ENCODE measurements at places on chromosomes 11 and 22.

- DNase-seq: no peak
Measured at GRCh38 chr22:20549232-20549841, 41.9 kb downstream of the MED15 start.

DNA sequence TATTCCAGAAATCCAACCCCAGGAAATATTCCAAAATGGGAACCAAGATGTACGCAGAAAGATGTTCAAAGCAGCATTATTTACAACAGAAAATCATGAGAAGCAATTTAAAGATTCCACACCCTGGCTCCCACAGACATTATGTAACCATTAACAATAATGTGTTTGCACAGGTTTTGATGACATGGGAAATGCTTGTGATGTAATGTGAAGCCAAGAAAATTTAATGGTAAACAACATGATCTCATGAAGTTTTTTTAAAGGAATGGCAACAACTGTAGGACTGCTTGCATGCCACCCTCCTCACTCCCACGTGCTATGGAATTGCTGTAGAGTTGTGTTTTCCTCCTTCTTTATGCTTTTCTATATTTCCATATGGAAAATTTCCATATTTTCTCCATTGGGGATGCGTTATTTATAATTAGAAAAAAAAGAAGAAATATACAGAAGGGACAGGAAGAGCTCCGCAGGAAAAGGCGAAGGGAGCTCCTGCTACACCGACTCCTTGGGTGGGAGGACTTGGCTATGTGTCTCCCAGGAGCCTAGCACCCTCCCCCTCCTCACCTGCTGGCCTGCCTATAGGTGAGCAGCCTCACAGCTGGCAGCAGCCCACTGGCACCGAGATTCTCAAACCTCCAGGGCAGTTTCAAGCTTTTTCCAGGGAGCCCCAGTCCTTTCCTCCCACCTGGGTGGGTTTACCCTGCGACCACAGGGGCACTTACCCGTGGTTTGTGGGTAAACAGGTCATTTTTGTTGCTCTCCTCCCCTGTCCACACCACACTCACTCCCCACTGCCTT, 20.9 kb downstream of the LRFN4 start:
- no peak for DNase-seq

DNA sequence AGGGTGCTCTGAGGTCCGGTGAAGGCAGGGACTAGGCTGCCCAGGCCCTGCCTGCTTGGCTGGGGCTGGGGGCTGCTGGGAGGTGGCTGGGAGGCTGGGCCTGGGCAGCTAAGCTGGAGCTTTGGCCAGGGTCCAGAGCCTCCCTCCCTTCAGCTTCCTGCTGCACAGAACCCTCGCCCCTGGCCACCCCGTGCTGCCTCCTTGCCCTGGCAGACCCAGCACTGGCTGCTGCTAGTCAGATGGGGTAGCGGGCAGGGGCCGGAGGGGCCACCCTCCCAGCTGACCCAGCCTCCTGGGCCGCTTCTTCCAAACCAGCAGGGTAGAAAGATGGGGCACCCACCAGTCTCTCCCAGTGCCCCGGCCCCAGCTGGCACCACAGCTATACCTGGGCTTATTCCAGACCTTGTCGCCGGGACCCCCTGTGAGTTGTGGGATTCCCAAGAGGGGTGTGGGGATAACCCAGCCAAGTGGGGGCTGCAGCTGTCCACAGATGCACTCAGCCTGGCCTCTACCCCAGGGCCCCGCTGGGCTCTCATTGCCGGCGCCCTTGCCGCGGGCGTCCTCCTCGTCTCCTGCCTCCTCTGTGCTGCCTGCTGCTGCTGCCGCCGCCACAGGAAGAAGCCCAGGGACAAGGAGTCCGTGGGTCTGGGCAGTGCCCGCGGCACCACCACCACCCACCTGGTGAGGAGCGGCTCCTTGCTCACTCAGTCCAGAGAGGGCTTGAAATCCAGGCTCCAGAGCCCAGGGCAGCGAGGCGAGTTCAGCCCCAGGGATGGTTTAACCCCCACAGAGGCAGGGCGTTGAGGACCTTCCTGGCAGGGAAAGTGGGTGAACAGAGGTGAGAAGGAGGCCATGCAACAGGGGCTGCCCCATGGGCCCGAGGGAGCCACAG, at the start of gene SYT8:
TSS of gene SYT8 (plus strand) at position 212 of the 892 bp plus-strand sequence. CDS start at position 328, 116 bp downstream.
- no peak for DNase-seq

DNA sequence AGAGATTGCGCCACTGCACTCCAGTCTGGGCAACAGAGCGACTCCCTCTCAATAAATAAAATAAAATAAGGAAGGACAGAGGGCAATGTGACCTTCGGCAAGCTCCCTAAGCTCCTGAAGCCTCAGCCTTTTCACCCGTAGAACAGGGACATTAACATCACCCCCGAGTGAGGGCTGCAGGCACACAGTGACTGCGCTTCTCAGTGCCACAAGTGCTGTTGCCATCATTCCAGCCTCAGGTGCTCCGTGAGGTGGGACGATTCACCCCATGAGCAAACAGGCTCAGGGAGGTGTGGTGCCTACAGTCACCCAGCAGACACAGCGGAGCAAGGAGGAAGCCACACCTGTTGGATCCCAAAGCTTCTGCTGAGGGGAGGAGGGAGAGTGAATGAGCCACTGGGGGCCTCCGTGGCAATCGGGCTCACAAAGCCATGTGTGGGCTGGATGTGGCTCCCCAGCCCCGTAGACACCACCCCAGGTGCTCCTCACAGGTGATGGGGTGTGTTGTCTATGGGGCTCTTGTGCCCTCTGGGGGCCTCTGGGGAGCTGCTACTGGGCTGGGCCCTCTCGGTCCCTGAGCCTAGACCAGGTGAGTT, 9.1 kb upstream of the TCF20 start:
- DNase-seq: no peak

- DNase-seq: no peak
Measured at GRCh38 chr11:26963764-26964163, 30.1 kb upstream of the FIBIN start.

DNA sequence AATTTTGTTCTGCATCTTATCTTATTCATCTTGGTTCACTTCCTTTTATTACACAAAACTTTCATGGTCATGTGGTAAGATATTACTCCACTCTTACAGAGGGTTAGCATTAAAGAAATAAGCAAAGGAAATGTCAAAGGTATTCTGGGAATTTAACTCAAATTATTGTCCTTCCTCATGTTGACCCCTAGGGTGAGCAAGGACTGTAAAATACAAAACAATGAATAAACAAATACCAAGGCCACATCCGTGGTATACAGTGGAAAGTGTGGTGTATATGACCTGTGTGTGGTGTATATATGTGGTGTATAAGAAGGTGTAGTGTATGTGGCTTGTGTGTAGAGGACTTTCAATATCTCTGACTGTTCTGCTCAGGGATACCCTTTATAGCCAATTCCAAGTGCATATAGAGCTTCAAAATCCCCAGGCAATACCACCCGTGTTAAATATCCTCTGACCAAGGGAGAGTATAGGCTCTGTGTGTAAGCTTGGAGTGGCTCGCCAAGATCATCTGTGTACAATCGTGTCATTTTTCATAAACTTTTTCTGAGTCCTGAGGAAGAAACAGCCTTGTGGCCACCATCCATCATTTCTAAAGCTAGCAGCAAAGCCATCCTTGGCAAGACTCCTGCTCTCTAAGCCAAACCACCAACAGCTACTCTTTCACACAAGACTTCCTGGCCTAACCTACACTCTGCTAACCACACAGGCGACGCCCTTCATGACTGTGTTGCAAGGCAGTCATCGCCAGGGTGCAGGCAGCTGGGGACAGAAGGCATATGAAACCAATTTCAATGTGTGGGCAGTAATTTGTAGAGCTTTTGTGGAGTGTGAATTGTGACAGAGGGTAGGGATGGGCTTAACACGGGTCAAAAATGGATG, 548.0 kb downstream of the ETS1 start:
- DNase-seq: peak; percentile 58

GRCh38 chr22:28151151-28151816, 232.2 kb upstream of the PITPNB start:
- DNase-seq: no peak

DNA sequence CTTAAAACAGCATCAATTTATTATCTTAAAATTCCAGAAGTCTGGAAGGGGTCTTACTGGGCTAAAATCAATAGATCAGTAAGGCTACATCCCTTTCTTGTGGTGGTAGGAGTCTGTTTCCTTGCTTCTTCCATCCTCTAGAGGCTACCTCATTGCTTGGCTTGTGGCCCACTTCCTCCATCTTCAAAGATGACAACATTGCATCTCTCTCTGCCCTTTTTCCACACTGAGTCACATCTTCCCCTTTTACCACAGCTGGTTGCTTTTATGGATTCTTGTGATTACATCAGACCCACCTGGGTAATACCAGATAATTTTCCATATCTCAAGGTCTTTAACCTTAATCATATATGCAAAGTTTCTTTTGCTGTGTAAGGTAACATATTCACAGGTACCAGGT, 60.9 kb downstream of the GRIA4 start:
- DNase-seq: no peak

DNA sequence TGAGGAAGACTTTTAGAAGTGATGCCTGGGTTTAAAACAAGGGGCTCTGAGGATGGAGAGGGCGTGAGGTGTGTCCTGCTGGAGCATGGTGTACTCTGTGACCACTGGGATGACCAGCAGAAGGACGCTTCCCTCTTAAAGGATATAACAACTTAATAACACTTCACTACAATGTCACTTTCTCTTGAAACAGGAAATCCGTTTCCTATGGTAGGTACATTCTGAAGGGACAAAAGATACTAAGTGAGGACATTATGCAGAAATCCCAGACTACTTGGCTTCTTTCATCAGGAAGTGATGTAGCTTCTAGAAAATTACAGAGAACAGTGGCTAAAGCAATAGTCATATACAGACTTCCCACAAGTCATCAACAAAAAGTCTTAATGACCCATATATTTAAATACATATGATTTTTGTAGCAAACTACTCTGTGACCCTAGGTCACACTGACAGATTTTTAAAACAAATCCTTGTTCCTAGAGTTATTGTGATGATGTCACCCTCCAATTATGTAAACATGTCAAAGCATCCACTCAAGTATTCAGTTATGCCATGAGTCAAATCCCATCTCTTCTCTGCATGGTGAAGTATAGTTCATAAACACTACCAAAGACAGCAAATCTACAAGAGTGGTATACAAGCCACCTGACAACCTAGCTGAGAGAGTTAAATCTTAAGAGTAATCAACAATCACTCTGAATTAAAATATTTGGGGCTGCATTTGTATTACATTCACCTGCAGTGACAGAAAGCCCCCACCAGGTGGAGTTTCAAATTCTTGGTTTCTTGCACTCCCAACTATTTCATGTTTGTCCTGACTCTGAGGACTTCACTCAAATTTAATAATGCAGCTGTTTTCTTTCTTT, 32.8 kb downstream of the PITPNB start:
- peak; percentile 12 for DNase-seq

DNA sequence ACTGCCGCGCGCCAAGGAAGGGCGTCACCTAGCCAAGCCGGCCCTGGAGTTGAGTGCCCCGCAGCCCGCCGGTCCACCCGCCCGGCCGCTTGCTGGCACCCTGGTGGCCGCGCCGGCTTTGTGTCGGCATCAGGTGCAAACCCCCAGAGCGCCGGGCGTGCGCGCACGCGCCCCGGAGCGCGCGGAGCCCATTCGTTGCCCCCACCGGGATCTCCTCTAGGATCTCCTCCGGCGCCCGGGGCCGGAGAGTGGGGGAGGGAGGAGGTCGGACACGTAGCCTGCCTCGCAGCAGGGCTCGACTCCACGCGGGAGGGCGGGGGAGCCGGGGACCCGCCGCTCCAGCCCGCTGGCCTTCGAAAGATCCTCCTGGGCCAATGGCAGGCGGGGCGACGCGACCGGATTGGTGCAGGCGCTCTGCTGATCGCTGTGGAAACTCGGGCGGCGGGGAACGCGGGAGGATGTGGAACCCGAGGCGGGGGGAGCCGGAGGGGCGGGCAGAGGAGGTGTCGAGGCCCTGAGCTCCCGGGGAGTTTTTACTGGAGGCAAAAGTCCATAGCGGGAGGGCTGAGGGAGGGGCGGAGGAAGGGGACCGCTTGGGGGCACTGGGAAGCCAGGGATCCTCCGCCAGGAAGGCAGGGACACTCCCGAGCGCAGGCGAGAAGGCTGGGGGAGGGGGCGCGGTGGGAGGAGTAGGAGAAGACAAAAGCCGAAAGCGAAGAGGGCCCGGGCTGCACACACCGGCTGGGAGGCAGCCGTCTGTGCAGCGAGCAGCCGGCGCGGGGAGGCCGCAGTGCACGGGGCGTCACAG, at the start of gene FADS2:
TSS of gene FADS2 (plus strand) at position 730 of the 808 bp plus-strand sequence. CDS start 91 bp downstream, outside the sequence.
- peak; percentile 77 for DNase-seq

DNA sequence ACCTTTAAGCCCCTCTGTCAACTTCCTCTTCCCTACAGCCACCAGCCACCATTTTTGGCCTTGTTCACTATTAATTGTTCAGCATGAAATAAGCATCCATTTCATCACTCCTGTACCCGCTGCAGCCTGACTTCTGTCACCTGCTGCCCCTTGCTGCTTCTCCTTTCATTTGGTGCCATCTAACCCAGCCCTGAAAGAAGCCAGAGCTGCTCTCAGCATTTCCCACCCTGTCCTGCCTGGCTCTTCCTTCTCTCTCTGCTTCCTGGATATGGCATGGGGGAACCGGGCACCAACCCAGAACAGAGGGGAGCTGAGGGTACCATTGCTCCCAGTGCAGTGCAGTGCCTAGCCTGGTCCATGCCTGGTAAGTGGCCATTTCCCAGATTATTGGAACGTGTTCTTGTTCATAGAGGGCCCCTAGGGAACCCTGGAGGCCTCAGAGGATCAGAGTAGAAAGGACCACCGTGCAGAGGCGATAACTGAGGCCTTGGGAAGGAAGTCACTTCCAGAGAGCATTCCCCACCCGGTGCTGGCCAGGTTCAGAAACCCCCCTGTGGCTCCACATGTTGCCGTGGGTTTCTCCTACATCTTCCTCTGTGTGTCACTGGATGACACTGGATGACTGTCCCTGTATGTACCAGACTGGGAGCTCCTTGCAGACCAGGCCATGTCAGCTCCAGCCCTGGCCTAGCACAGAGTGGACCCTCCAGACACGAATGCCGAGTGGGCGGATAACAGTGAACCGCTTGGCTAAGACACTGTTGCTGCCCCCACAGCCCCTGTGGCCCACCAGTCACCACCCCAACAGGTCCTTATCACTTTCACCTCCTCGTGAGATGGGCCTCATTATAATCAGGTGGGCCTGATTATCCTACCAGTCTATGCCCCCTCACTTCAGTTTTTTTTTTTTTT, 4.7 kb downstream of the YDJC start:
- DNase-seq: no peak

- DNase-seq: no peak
Measured at GRCh38 chr11:130601764-130602460, 153.5 kb downstream of the ADAMTS15 start.

DNA sequence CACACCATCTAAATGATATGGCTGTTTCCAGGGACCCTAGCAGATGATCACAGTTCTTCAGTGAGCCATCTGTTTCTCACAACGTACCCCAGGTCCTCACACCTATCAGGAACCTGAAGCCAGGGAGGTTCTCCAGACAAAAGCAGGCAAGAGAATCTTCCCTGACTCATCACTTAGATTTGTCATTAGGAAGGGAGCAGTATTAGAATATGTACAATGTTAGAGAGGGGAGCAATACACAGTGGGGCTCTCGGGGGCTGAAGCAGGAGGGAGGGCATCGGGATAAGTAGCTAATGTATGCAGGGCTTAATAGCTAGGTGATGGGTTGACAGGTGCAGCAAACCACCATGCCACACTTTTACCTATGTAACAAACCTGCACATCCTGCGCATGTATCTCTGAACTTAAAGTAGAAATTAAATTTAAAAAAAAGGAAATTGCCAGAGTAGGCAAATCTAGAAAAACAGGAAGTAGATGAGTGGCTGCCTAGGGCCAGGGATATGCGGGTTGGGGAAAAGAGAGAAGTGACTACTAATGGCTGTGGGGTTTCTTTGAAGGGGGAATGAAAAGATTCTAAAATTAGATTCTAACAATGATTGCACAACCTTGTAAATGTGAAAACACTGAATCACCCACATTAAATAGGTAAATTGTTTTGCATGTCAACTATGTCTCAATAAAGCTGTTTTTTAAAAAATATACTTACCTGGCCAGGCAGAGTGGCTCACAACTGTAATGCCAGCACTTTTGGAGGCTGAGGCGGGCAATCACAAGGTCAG, 14.4 kb downstream of the C22orf42 start:
- DNase-seq: no peak

All from stimulated activated CD4-positive, alpha-beta T cell treated with anti-CD3 and anti-CD28 coated beads, Interleukin-1b, Interleukin-23, amount 100 ng/mL, for 24 hours (primary cell).